ENCODE measurements at places on chromosomes 6 and 20. TPM values are rescaled to one million over a fixed set of nuclear protein-coding genes. Genes with fewer than 3 reads are reported as not detected.

Gene FAM162B
- total RNA-seq = 0.85 TPM

- no peak for DNase-seq
These were observed 160.9 kb upstream of the AFDN start for GRCh38 chr6:167665698-167666330.

GRCh38 chr6:130962966-130963365, 100.1 kb downstream of the EPB41L2 start:
- no peak for DNase-seq

DNA sequence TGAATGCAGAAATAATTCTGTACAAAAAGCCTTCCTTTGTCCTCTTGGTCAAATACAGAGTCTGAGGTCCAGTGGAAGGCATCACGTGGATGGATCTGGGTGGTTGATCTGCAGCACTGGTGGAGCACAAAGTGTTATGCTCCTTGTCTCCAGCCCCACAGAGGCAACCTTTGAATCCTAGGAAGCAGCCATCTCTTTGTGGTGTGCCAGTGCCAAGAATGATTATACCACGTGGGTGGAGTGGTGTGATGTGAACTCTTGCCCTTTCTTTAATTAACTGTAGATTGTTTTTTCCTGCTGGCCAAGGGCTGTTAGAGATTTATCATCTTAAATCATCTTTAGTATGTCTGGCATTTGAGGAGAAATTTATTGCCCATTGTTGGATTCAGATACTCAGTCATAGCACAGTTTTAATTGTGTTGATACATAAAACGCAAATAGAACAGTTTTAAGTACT, 31.1 kb downstream of the NCOA7 start:
- peak; percentile 72 for DNase-seq

DNA sequence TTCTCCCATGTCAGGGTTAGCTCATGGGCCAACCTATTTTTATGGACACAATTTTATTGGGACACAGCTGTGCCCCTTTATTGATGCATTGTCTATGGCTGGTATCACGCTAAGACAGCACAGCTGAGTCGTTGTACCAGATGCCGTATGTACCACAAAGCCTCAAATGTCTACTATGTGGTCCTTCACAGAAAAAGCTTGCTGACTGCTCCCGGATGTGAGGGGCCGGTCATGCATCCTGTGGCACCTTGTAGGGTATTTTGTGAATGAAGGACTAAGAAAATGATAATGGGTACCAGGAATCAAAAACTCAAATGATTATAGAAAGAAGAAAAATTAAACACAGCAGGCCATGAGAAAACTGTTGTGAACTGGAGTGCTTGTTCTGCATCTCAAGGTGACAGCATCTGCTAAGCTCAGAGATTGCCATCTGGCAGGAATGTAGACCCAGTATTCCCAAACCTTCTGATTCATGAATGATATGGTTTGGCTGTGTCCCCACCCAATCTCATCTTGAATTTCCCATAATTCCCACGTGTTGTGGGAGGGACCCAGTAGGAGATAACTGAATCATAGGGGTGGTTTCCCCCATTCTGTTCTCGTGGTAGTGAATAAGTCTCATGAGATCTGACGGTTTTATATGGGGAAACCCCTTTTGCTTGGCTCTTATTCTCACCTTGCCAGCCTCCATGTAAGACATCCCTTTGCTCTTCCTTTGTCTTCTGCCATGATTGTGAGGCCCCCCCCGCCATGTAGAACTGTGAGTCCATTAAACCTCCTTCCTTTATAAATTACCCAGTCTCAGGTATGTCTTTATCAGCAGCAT, 248.5 kb downstream of the TSHZ2 start:
- no peak for DNase-seq

DNA sequence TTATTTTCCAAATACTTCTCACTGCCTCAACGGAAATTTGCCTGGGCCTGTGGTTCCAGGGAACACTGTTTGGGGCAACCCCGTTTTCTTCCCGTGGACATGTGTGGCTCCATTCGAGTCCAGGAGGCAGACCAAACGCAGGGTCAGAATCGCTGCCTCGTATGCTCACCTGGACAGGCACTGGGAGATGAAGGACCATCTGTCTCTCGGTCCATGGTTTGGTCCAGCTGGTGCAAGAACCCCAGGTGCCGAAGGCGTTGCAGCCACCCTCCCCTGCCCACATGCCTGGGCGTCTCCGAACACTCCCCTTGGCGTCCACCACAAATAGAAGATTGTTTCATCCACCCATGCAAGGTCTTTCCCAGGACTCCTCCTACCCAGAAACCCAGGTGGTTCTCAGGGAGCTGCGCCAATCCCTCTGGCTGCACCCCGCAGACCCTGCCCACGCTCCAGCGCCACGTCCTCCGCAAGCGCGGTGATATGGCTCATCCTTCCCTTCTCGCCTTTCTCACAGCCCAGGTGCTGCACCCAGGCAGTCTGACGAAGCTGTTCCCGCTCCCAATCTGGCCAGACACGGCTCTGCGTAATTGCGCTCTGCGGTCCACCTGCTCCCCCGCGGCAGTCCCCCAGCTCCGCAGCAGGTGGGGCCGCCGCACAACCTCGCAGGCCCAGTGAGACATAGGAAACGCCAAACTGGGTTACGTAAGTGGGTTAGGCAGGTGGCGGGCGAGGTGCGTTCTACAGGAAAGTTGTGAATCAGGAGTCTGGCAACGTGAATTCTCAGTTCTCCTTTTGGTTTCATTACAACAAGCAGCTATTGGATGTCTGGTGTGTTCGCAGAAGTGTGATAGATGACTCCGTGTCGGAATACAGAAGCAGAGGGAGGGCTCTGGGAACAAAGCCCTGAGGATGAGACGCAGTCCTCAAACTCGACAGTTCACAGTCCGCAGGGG, 146.2 kb upstream of the ECI2 start:
- DNase-seq = peak; percentile 51

Data from left colon (tissue), 2 donors.